Left ventricle myocardium inferior (tissue), 1 donor: ENCODE measurements at places on chromosomes 5 and 9. TPM values are rescaled to one million over a fixed set of nuclear protein-coding genes. Genes with fewer than 3 reads are reported as not detected.

DNA sequence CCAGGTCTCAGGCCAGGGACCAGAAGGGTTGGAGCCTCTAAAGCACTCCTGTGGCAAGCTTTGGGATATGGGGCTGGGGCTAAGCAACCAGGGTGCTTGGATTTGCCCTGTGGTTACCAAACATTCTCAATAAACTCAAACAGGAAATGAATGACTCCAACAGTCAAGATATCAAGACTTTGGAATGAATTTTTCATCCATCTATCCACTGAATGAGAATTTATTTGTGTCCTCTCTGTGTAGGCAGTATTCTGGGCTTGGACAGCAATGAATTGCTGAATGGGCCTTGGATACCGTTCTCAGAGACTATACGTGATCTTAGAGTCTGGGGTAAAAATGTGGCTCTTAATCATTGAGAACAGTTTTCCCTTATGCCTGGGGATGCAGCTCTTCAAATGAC is 212.5 kb downstream of the DAB2IP start:
- DNase-seq: no peak

GRCh38 chr9:92299116-92299515 is 5.6 kb upstream of the IARS1 start:
- DNase-seq: no peak

DNA sequence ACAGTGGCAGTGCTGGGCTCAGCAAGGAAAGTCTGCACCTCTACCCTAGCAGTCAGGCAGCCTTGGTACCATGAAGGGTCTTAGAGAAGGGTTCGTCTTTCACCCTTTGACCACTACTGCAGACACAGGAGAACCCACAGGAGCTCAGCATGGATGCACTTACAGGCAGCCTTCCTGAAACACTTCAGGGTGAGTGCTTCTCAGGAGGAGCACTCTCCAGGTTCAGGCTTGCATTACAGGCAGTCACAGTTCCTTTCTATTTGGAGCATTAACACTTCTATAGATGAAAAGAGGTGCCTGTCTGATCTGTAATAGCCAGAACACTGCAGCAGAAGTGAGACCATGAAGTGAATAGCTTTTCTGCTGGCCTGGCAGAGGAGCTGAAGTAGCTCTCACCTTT is 8.7 kb upstream of the CYLC2 start:
- no peak for DNase-seq

- no peak for DNase-seq
Observed at GRCh38 chr9:35107297-35108290, 4.7 kb upstream of the STOML2 start.

The HACD4 gene
- total RNA-seq: 0.71 TPM

The SPINK14 gene
- not detected for total RNA-seq

GRCh38 chr9:16039218-16039987 is 486.6 kb downstream of the CCDC171 start:
- DNase-seq: no peak

The GZMA gene
- 1.5 TPM for total RNA-seq
